ENCODE measurements at places on chromosomes 13 and 19. TPM values are rescaled to one million over a fixed set of nuclear protein-coding genes. Genes with fewer than 3 reads are reported as not detected.

GRCh38 chr13:109140479-109141349, 511.3 kb downstream of the MYO16 start:
- DNase-seq = no peak

GRCh38 chr13:66482836-66483235, 747.3 kb downstream of the PCDH9 start:
- no peak for DNase-seq

DNA sequence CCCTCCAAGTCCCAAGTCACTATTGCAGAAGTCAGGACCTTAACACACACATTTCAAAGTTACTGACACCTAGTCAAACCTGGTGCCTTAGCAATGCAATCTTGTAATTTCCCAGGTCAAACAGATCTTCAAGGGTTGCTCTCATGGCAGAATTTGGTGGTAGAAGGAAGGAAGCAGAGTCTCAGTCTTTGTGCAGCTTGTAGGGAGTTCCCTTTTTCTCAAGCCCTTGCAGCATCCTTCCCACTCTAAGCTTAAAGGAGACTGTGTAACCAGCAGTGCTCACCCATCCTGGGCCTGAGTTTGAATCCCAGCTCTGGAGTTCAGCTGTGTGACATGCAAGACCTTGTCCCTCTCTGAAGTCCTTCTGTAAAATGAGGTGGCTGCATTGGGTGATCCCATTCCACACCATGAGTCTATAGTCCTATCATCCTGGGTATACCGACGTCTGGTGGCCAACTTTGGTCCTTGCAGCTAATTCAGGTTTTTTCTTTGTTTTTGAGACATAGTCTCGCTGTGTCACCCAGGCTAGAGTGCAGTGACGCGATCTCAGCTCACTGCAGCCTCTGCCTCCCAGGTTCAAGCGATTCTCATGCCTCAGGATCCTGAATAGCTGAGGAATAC, 9.8 kb downstream of the SIGLEC10 start:
- DNase-seq = no peak

DNA sequence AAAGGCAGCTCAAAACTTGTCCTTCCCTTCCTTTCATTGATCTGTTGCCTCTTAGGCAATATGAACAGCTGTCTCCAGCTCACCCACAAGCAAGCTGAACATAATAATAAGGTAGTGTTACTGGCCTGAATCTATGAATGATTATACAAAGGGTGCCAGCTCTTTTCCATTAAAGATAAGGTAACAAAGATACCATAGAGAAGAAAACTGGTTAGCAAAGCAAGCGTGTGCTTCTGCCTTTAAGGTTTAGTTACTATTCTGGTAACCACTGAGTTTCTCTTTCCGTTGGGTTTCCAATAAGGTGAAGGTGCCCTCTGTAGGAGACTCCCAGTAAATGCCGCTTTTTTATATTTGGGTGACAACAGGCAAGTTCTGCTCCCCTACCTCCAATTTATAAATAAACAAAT, 12.1 kb upstream of the DACH1 start:
- no peak for DNase-seq

DNA sequence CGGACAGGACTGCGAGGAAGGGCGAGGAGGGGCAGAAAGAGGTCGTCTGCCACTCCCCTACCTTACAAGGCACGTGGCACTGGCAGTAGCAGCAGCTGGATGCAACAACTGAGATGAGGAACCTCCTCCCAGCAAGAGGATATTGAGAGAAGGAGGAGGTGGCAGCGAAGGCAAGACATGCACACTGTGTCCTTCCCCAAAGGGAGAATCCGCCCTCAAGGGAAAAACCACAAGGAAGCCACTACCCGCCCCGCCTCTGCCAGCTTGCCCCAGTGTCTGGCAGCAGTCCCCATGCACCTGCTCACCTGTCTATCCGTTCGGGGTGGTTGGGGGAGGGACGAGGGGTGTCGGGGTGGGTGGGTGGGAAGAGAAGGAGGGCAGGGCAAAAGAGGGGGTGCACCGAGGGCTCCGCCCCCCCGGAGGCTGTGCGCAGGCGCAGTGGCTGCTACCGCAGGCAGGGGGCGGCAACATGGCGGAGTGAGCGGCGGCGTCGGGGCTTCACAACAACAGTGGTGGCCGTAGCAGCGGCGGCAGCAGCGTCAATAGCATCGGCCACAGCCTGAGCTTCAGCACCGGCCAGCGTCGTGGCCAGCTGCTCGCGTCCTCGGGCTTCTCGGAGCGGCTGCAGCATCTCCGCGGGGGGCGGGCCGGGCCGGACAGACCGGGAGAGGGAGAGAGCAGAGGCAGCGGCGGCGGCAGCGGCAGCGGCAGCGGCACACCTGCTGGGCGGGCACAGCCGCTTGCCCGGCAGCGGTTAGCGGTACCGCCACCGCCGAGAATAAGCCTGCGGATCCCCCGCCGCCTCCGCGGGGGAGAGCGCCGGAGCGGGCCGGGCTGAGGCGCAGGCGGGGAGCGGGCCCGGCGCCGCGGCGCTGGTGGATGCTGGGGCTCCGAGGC, at the start of gene NBEA:
NBEA (plus strand) TSS at position 436 of the 897 bp plus-strand sequence. CDS start 551 bp downstream, outside the sequence.
- peak; percentile 80 for DNase-seq

GRCh38 chr13:99778500-99778899, 193.1 kb downstream of the ZIC5 start:
- DNase-seq = no peak

- DNase-seq = no peak
Observed at GRCh38 chr13:40438022-40438680, 228.3 kb downstream of the FOXO1 start.

DNA sequence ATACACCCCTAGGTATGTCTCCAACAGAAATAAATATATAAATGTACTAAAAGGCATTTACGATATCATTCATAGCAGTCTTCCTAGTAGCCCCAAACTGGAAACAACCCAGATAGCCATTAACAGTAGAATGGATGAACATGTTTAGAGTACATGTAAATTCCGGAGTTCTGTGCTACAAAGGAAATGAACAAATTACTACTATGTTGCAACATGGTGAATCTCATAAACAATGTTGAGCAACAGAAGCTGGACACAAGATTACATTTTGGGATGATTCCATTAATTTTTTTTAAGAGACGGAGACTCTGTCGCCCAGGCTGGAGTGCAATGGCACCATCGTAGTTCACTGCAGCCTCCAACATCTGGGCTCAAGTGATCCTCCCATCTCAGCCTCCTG, 5.9 kb upstream of the SLC7A10 start:
- no peak for DNase-seq

DNA sequence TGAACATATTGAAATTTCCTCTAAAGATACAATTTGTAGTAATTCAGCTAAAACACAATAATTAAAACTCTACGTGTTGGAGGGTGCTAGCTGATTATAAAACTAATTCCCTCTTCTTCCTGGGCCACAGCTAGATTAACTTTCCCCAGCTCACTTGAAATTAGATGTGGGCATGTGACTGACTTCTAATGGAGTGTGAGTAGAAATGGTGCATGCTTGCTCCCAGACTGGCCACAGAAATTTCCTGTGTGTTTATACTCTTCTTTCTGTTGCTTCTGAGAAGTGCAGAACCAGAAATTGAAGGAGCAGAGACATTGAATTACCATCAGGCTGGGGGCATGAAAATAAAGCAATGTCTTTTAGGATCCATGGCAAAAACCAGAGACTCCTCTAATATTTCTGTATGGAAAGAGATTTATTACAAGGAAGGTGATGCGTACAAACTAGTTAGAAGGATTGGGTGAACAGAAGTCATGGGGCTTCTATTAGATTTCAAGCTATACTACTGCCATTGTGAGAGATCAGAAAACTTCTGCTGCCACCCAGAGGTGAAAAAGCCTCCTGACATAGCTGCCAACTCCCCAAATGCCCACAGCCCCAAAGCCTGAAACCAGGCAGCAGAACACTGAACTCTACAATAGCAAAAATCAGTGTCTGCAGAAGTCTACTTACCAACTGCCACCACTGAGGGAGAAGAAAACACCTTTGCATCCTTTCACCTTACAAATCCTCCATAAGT, 379.2 kb upstream of the MIR17HG start:
- DNase-seq = peak; percentile 13

GRCh38 chr19:1673645-1674292, 21.4 kb upstream of the TCF3 start:
- peak; percentile 78 for DNase-seq

GRCh38 chr13:112821340-112822055, 131.7 kb downstream of the ATP11A start:
- DNase-seq = no peak

- peak; percentile 80 for DNase-seq
Observed at GRCh38 chr13:27171244-27171826, at the start of gene USP12. USP12 (minus strand) TSS chr13:27171811; CDS start chr13:27171639, 172 bp downstream.

GRCh38 chr19:41027273-41027967, 36.3 kb downstream of the CYP2B6 start:
- DNase-seq = no peak

DNA sequence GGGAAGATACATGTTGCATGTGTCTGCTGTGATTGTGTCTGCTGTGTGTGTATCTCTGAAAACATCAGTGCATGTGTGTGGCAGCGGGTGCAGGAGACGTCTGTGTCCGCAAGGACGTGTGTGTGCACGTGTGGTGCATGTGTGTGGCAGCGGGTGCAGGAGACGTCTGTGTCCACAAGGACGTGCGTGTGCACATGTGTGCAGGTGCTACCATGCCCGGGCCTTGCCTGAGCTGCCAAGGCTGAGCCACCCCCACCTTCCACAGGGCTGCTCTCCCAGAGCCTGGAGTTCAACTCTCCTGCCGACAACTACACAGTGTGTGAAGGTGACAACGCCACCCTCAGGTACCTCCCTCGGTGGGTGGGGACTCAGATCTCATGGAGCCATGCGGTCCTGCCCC, 10.4 kb downstream of the IGLON5 start:
- no peak for DNase-seq

GRCh38 chr13:40028446-40028845, 373.0 kb downstream of the COG6 start:
- no peak for DNase-seq

DNA sequence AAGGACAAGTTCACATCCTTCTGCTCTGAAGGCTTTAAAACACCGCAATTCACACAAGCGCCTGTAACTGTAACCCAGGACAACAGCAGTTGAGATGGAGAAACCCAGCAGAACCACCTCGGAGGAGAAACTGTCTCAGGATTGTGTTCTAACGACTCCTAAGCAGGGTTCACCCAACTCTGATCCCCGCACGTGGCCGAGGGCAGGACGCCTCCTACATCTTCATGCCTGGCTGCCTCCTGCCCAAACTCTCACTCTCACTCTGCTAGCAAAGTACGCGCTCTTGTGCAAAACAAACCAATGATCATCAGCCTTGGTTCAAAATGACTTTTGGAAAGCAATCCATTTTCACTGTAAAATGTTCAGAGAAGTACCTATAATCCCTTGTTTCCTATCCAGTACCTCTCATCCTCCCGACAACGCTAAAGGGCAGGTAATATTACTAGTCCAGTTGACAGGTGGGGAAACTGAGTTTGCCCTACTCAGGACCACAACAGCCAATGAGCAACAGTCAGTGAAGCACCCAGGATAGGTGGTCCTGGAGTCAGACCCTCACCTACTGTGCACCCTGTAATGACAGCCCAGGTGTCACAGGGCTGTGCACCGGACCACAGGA, 25.6 kb downstream of the EPS15L1 start:
- DNase-seq = no peak

DNA sequence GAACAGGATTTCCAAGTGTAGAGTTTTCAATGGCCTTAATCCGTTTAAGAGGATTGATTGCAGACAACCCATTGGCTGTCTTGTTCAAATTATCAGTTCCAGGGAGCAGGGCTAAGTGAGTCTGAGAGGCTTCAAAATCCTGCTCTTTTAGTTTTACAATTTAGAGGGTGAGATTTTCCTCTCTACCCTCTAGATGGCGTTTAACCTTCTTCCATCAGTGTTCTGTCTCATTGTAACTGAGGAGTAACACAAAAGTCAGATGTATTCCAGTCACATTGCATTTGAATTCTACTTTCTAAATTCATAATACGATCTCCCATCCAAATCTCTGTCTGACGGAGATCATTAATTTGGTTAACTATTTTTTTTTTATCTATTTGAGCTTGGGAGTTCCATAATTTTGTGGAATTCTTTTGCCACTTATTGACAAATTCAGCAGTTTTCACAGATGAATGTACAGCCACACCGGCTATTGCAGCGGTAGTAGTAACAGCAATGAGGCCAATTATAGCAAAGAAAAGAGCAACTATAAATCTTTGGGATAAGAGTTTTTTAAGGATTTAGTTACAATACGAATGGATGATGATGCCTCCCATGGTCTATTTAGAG, 7.8 kb upstream of the C19orf84 start:
- no peak for DNase-seq

DNA sequence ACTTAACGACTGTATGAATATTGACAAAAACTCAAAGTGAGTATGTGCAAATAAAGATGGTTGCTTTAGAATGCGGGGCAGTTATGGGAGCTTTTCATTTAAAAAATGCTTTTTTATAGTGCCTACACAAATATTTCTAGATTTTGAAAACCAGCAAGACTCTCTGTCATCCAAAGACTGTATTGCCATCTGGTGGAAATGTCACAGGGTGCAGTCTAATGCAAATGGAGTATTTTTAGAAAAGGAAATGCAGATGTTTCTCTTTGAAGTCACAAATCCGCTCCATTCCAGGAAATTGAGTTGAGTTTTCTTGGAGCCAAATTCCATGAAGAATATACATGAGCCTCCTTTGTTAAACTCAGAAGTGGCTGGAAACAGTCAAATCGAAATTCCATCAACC, 2.3 kb upstream of the C1QTNF9B start:
- peak; percentile 48 for DNase-seq

DNA sequence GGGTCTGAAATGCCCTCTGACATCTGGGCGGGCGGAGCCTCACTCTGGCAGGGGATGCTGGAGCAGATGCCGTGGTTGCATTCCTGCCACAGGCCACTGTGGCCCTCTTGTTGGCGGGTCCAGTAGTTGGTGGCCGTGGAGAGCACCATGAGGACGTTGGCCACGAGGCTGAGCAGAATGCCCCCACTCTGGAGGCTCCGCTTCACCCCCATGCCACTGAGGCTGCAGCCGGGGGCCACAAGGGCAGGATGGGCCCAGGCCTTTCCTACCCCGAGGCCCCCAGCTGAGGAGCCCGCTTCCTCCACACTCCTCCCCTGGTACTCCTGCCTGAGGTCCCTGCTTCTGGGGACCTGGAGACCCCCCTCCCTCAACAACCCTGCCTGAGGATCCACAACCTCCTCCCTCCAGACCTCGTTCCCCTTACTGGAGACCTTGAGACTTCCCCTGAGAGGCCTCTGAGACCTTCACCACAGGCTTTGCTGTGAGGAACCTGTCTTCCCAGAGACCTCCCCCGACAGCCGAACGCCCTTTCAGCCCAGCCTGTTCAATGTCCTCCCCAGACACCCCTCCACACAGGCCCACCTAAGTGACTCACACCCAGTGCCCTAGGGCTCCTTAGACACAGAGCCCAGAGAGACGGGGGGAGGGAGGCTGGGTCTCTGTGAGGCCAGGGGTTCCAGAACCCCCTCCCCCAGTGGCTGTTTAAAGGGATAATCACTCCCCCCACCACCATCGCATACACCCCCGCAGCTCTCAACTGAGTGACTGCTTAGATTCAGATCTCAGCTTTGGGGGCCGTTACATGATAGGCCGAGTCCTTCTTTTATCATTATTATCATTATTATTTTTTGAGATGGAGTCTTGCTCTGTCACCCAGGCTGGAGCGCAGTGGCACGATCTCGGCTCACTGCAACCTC, at the start of gene CLDND2:
CLDND2 (minus strand) TSS at position 638 of the 917 bp plus-strand sequence; CDS start at position 212, 426 bp downstream.
- no peak for DNase-seq

NTF4 gene
- total RNA-seq = not detected

FFAR1 gene
- 0.69 TPM for total RNA-seq

RNF225 gene
- total RNA-seq = not detected

DACH1 gene
- 1.1 TPM for total RNA-seq

TRAPPC2B gene
- total RNA-seq = 2.9 TPM

TNNT1 gene
- not detected for total RNA-seq

All from pancreas (tissue), 10 donors.